ENCODE measurements at places on chromosomes 1 and 21. TPM values are rescaled to one million over a fixed set of nuclear protein-coding genes. Genes with fewer than 3 reads are reported as not detected.

HSPA6 gene
- total RNA-seq = 24.3 TPM

KRTAP7-1 gene
- total RNA-seq = not detected

NEGR1 gene
- total RNA-seq = 2.7 TPM

USH2A gene
- total RNA-seq = not detected

TTC22 gene
- 16.8 TPM for total RNA-seq

CSMD2 gene
- total RNA-seq = not detected

TGFBR3 gene
- 1.7 TPM for total RNA-seq

PATJ gene
- total RNA-seq = 63.9 TPM

ADCY10 gene
- not detected for total RNA-seq

PKN2 gene
- total RNA-seq = 24.1 TPM

UBAP2L gene
- 21.3 TPM for total RNA-seq

KRTAP20-2 gene
- not detected for total RNA-seq

CD1E gene
- total RNA-seq = not detected

LINGO4 gene
- not detected for total RNA-seq

Measured in tracheal epithelial cell (primary cell).